ENCODE measurements at places on chromosomes 1 and 21. TPM values are rescaled to one million over a fixed set of nuclear protein-coding genes. Genes with fewer than 3 reads are reported as not detected.

The GJC2 gene
- total RNA-seq = 0.57 TPM

The BRDT gene
- not detected for total RNA-seq

The HENMT1 gene
- 1.9 TPM for total RNA-seq

The SYCP1 gene
- total RNA-seq = not detected
